ENCODE measurements at places on chromosomes 6 and 20. TPM values are rescaled to one million over a fixed set of nuclear protein-coding genes. Genes with fewer than 3 reads are reported as not detected.

UBD gene
- 2.1 TPM for total RNA-seq

GRCh38 chr6:40714576-40715564, 127.7 kb upstream of the LRFN2 start:
- no peak for DNase-seq

GGTLC1 gene
- total RNA-seq, result not detected

GRCh38 chr6:108771421-108771820, 76.8 kb upstream of the ARMC2 start:
- DNase-seq, result no peak

DNA sequence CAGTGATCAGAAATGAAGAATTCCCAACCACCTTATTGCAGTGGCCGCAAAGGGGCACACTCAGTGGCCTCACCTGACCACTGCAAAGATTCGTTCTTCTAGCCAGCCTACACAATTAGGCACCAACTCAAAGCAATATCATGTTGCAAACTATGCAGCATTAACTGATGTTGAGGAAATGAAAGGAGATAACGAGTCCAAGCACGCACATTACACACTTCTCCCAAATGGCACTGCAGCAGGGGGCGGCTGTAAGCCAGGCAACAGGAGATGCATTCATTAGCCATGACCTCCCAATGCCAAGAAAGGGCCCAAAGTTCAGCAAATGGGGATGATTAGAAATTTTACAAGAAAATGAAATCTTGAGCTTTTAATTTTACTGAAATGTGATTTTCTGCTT, 39.3 kb downstream of the ATXN1 start:
- DNase-seq, result no peak

- DNase-seq, result no peak
Observed at GRCh38 chr6:43682724-43683429, 4.7 kb downstream of the MRPS18A start.

DNA sequence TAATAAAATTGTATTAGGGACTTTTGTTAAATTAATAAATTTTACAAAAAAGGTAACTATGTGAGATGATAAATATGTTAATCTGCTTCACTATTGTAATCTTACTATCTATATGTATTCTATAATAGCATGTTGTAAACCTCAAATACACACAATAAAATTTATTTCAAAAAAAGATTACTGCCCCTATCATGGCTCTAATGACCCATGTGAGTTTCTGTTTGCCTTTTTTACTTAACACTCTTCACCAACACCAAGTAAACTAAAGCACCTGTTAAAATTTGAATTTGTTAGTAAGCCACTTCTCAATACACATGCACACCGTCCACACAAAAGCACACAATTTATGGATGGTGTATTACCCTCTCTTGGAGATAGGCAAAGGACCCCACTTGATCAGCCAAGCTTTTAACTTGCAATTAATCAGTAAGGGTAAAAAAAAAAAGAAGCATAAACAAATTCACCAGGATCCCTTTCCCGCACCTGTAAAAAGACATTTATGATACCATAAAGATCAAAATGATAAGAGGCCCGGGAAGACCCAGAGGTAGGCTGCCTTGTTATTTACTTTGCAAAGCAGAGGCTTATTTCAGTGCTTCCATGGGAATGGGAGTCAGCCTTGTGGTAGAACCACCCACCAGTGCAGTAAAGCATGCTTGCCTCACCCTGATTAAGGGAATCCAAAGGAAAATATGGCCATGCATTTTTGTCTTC, 28.6 kb upstream of the PKHD1 start:
- DNase-seq, result no peak

NINL gene
- total RNA-seq, result 11.3 TPM

- no peak for DNase-seq
Observed at GRCh38 chr6:284486-284885, 7.8 kb upstream of the DUSP22 start.
